ENCODE measurements at places on chromosomes 12 and 14.

GRCh38 chr12:62625228-62625627 lies 158.6 kb downstream of the MON2 start:
- no peak for DNase-seq

DNA sequence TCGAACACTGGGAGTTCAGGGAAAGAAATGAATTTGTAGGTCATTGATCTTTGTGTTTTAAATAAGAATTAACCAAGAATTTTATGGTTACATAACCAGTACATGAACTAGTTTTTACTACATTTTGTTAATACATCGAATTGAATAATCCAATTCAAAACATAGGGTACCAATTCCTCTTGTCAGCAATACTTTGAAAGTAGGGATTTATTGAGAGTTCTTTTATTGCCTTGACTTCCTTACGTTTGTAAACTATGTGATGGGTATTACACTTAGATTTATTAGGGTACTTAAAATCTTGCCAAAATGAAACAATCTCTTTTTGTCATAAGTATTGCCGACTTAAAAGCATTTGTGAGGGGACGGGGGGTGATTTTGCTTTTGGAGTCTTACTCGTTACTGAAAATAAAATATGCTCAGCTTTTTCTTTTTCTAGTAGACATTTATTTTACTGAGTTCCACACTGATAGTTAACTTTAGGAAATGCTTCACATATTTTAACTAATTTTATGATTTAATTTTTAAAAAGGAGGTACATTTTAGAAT lies 22.4 kb downstream of the SOCS2 start:
- DNase-seq, result no peak

DNA sequence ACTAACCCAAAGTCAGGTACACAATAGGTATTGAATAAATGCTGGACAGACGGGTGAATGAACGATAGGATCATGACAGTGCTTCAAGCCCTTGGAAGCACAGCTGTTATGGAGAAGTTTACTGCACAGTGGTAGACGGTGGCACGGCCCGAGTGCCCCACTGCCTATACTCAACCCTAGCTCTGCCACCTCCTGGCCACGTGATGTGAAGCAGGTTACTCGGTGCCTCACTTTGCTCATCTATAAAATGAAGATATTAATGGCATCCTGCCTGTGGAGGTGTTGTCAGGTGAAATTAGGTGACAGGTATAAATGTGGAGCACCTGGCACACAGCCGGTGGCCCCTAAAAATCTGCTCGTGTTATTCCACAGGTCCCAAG lies 5.8 kb downstream of the ASB2 start:
- no peak for DNase-seq

GRCh38 chr12:52945389-52946232 lies 3.3 kb upstream of the KRT18 start:
- no peak for DNase-seq

- DNase-seq, result no peak
These were observed 23.8 kb upstream of the PHLDA1 start for GRCh38 chr12:76055393-76055792.

DNA sequence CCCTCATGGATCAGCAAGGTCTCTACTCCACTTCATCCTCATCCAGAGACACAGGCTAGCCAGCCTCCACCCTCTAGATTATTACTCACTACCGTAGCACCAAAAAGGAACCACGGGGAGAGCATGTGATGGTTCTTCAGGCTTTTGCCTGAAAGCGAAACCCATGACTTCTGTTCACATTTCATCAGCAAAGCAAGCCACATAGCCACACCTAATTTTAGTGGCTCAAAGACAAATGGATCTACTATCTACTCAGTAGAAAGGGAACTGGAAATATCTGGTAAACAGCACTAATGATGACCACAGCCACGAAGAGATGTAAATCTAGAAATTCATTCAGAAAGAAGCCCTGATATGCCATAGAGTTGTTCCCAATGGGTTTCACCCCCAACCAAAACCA lies 51.4 kb downstream of the VCPKMT start:
- DNase-seq, result no peak

DNA sequence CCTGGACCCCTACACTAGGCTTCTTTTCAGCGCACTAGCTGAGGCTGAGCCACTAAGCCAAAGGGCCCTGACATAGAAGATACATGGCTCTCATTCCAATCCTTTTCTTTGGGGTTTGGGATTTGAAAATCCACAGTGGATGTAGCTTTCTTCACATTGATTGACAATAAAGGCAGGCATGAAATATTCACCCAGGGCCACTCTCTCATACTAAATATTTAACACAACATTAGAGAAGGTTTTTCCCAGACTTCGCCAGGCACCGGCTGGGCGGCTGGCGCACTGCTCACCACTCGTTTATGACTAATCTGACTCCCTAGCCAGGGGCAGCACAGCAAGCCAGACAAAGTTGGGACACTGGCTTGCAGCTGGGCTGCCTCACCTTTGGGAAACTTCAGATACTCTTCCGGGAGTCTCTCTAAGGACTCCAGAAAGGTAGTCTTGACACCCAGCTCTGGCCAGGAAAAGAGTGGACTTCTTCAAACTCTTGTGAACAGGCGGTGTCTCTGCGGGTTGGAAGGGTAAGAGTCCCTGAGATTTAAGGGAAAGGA lies 699 bp upstream of the HOXC11 start:
- no peak for DNase-seq

DNA sequence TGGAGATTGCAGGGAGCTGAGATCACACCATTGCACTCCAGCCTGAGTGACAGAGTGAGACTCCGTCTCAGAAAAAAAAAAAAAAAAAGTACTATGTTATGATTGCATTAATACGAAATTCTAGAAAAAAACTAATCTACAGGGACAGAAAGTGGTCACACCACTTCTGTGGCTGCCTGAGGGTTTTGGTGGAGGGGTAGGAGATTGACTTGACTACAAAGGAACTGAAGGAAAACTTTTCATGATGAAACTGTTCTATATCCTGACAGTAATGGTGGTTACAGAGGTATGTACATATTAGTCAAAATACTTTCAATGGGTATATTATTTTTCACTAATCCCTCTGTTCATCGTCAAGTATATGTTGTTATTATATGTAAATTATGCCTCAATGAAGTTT lies 42.1 kb downstream of the FOXN3 start:
- DNase-seq, result no peak

DNA sequence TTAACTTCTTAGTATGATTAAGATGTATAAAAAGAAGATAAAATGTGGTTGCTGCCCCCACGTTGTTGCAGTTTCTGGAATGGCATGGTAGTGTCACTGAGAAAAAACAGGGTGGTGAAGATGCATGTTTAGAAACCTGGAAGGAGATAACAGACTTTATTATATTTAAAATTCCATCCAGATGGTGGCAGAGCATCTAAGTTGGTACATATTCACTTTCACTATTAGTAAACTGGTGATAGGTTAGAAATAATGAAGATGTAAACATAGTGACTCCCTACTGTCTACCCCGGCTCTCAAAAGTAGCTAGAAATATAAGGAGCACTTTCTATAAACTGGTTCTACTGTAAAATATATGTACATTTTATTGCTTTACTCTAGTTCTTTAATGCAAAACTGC lies 279.3 kb downstream of the NPAS3 start:
- no peak for DNase-seq

GRCh38 chr14:35336494-35337268 lies 44.5 kb downstream of the PSMA6 start:
- peak; percentile 81 for DNase-seq

DNA sequence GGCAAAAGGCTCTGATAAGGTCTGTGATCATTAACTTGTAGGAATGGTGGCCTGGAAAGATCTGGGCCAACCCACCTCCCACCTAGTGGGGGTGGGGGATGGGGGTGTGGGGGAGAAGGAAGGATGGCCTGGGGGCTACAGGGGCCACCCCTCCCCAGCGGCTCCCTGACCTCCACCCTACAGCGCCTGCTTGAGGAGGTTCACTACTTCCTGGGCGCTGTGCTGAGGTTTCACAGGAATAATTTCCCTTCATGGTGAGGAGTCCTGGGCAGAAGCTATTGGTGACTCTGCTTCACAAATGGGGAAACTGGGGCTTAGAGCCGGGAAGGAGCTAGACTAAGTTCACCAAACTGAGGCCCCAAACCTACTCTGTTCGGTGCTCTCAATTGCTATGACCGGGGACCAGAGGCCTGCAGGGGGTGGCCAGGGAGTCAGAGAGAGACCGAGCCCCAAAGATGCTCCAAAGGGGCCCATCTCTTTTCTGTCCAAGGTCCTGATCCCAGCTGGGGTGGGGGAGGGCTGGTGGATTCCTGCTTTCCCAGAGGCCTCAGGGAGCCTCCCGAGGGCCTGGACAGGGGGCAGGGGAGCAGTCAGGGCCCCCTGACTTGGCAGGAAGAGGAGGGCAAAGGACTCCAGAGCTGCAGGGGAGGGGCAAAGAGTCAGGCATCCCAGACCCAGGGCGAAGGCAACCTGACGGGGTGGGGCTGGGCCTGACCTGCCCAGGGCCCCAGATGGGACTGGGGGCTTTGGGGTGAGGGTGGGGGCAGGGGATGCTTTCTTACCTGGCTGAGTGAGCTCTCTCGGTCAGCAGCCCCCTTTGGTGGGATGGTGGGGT lies 1.7 kb downstream of the HNF1A start:
- no peak for DNase-seq

- no peak for DNase-seq
These were observed 28.4 kb upstream of the GPR132 start for GRCh38 chr14:105093431-105094192.

GRCh38 chr14:35349496-35350365 lies 54.8 kb downstream of the NFKBIA start:
- DNase-seq, result no peak

GRCh38 chr12:119308708-119309456 lies 25.6 kb upstream of the CCDC60 start:
- no peak for DNase-seq

DNA sequence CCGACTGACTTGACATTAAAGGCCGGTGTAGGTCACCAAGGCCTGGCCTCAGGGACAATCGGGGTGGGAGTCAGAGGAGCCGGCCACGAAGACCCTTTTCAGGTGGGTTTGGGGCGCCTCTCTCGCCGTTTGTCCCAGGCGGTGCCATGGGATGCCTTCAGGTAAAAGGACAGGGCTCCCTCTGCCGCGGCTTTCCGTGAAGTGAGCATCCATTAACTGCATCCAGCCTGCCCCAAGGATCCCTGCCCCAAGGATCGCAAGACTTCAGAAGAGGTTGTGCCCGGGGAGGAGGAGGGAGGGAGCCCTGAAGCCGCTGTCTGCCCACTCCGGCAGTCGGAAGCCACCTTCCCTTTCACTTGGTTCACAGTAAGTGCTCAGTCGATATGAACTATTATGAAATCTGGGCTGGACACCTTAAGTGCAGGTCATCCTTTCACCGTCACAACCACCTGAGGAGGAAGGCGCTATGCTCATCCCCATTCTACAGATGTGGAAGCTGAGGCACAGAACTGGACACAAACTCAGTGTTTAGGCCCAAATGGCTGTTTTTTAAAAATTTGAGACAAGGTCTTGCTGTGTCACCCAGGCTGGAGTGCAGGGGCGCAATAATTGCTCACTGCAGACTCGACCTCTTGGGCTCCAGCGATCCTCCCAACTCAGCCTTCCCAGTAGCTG lies 964 bp downstream of the SDS start:
- DNase-seq, result no peak

- DNase-seq, result peak; percentile 67
These were observed 25.5 kb downstream of the SCARB1 start for GRCh38 chr12:124837958-124838803.

DNA sequence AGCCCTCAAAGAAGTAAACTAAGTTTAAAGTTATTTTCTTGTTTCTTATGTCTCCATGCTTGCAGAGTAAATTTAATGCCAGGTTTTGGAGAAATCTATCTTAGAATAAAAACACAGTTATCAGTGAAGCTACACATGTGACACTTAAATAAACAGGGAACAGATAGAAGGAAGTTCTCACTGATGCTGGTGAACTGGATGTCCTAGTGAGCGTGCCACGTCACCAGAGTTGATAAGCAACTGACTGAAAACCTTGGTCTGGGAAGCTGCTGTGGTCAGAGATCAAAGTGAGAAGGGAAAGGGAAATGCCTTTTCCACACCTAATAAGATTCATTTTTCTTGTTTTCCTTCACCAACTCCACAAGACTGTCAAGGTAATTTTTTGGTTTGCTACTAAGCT lies 74.8 kb upstream of the PCED1B start:
- DNase-seq, result no peak

Data from omental fat pad (tissue), 4 donors.